ENCODE measurements at places on chromosomes 13 and 19.

GRCh38 chr13:25421612-25422011 lies 49.8 kb downstream of the ATP8A2 start:
- no peak for DNase-seq

DNA sequence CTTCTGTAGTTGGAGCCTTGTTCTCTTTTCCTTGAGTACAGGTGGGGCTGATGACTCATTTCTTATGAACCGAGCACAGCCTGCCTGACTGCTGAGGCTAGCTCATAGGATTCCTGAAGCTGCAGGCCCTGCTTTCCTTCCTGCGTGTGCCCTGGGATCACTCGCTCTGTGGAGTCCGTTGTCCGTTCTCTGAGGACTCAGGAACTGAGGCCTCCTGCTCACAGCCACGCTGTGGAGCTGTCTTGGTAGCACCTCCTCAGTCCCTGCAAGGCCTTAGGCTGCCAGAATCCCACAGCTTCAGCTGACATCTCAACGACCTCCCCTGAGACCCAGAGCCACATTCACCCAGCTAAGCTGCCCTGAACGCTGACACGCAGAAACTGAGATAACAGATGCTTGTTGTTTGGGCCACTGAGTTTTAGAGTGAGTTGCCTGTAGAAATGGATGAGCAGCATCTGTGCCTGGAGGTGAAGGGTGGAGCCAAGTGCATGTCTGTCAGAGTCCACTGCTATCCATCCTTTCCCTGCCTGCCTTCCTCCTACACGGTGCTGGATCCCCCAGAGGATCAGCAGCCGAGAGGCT lies 72.9 kb downstream of the ARHGEF7 start:
- no peak for DNase-seq

- DNase-seq = no peak
These were observed 3.2 kb downstream of the NPAS1 start for GRCh38 chr19:47022541-47023447.

- no peak for DNase-seq
These were observed 97.3 kb downstream of the TDRD3 start for GRCh38 chr13:60494296-60494695.

DNA sequence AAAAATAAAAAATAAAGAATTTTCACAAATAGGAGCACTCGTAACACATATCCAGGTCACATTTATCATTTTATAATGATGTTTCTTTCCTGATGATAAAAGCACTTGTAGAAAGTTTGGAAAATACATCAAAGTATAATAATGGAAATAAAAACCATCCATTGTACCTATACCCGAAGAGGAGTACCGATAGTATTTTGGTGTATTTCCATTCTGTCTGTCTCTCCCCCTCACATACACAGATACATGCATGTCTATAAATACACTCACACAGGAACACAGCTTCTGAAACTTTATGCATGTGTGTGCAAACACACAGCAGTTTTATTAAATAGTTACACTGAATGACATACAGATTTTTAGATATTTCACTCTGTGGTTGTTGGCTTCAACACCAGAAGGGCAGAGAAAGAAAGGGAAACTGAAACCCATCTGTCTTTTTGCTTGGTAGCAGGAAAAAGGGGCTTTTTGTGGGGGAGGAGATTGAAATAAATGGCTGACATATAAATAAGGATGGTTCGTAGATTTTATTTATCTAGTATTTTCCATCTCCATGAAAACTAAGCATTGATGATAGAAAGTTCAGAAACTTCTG lies 114.8 kb downstream of the LRCH1 start:
- no peak for DNase-seq

GRCh38 chr19:56147307-56147706 lies 6.2 kb downstream of the ZNF444 start:
- DNase-seq = no peak

DNA sequence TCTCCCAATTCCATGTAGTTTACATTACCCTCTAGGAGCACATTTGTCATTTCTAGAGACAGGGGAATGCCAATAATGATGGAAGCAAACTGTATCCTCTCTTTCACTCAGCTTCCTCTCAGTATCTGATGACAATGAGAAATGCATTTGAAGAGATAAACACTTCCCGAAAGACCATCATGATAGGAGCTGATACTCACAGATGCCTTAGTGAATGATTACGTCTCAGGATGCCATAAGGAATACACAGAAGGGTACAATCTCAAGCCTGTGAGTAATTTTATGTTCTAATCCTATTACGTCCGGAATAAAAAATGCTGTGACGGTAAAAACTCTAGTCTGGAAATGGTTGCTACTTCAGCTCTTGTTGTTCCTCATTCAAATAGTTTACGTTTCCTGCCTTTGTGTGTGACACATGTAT lies 663.8 kb upstream of the MIR17HG start:
- no peak for DNase-seq

DNA sequence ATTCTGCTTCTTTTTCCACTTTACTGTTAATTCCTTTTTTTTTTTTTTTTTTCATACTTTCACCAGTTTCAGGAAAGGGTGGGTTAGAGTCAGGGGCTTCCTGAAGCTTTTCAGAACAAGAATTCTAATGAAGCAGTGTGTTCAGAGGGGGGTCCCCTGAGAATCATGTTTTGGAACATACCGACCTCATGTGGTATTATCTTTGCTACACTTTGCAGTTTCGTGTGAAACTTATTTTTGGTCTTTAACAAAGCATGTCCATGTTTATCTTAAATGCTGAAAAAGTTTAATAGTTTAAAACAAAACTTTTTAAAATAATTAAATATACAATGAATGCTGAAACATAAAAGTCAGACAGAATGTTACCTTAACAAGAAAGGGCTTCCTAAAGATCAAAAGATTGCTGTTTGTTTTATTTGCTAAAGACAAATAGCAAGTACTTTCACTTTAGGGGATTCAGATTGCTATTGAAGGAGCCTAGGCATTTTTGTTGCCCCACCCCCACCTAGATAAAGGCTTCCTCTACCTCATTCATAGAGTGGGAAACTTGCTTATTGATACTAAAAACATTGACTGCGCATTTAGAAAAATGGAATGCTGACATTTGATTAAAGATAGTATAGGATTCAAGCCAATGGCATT lies 21.1 kb upstream of the POMP start:
- no peak for DNase-seq

- DNase-seq = no peak
These were observed 386.5 kb downstream of the PCDH17 start for GRCh38 chr13:58018020-58018419.

- no peak for DNase-seq
These were observed 56.5 kb downstream of the TDRD3 start for GRCh38 chr13:60453490-60453889.

- DNase-seq = no peak
These were observed 3.0 kb downstream of the KLF12 start for GRCh38 chr13:74131227-74131626.

GRCh38 chr13:81568824-81569223 lies 1227.9 kb upstream of the SPRY2 start:
- no peak for DNase-seq

DNA sequence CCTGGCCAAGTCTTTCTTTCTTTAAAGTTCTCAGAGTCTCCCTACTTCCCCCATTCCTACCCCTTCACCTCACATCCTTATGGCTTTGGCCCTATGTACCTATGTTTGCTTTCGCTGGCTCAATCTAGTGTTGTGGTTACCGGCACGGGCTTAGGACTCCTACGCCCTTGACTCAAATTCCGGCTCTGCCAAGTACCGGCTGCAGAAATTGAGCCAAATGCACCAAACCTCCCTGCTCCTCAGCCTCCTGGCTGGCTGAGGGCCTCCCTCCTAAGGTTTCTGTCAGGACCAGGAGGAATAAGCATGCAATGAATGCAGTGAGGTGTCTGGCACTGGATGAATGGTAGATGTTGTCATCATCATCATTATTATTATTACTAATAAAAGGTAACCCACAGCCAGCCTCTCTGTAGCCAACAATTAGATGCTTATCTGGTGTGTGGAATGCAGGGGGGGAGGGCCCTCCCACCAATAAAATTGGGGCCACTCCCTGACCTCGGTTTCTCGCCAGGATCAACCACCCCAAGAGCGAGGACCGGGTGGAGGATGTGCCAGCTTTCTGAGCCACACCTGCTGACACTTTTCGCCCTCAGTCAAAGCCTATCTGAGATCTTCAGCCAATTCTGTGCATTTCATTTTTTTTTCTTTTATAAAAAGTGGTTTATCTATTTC lies 20.7 kb downstream of the KLK5 start:
- DNase-seq = no peak

- DNase-seq = peak; percentile 9
These were observed 147.4 kb downstream of the RNF17 start for GRCh38 chr13:24911133-24911908.

GRCh38 chr13:27336014-27336673 lies 65.5 kb downstream of the RASL11A start:
- no peak for DNase-seq

GRCh38 chr13:37701972-37702371 lies 103.4 kb upstream of the POSTN start:
- DNase-seq = peak; percentile 94
